ENCODE measurements at places on chromosomes 3 and 15.

DNA sequence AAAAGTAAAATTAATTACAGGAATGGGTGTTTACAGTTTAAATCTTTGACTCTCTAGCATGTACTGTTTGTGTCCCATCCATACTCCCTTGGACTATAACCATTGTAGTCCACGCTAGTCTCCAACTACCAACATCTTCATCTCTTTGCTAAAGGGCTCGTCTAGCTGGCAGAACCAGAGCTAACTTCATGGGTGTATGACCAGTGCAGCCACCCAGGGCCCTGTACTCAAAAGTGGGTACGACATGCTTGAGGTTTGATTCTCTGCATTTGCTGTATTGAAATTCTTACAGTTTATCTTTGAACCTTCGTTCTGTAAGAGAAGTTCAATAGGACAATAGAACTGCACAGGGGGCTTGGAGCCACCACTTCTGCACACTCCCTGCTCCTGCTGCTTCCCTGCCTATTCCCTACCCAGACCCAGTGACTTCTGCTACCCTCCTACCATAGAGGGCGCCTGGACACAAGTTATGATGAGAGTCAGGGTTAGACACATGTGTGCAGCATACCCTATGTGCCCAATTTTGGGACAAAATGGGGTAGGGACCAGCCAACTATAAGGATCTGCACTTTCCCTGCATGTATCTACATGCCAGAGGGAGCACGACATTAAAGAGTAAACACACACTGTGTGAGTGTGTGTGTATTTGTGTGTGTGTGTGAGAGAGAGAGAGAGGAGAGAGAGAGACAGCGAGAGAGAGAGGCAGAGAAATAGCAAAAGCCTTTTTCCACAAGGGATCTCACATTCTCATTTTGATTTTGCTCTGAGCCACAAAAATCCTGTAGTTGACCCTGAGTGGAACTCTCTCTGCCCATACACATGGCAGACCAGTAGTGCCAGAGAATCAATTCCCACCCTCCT is 59.0 kb upstream of the NECTIN3 start:
- no peak for DNase-seq

GRCh38 chr3:129218742-129219141 is 30.7 kb upstream of the COPG1 start:
- no peak for DNase-seq

DNA sequence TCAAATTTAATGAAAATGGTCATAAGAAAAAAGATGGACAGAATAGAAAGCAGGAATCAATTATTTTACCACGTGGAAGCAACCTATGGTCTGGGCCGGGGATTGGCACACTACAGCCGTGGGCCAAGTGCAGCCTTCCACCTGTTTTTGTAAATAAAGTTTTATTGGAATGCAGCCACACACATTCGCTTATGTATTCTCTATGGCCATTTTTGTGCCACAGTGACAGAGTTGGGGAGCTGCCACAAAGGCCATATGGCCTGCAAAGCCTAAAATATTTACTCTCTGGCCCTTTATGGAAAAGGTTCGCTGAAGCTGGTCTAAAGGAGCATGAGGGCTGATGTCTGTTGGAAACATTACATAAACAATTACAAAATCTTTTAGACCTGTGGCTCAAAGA is 144.8 kb downstream of the TMCO5A start:
- DNase-seq, result no peak

- DNase-seq, result no peak
Observed at GRCh38 chr15:89822611-89822950, 7.9 kb upstream of the ANPEP start.

GRCh38 chr3:187875863-187876262 is 130.6 kb upstream of the BCL6 start:
- no peak for DNase-seq

DNA sequence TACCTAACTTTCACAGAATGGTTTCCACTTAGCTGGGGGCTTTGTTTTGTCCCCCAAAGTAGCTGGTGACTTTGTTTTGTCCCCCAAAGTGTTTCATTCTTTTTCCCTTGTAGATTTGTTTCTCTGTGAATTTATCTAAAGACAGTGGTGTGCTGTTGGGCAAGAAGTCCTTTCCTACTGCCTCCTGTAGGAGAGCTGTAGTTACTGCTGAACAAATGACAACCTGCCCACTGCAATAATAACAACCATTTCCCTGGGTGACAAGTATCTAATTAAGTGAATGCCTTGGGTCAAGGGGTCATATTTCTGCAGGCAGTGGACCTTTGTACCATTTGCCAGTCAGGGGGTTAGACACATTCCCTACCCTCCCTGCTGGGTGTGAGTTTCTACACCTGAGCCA is 125.4 kb upstream of the BFSP2 start:
- DNase-seq, result no peak

DNA sequence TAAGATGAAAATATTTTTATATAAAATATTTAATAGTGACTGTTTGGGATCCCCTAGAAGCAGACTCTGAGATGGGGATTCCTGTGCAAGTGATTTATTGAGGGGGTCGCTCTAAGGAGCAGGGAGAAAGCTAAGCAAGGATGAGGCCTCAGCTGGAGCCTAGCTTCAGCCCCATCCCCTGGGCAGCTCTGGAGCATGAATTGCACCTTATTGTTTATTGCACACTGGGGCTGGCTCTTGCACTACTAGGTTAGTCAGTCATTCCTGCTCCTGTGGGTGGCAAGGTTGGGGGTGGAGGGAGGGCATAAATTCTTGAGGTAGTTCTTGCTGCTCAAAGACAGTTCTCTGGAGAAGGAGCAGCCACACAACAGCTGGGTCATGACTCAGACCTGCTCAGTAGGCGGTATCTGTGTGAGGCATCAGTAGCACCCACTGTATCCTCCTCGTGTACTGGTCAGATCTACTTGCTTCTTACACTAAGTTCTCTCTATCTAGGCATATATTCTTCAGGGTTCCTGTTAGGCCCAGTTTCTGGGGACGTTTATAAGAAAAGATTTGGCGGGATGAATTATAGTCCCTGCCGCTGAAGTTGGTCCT is 27.2 kb upstream of the TNFSF10 start:
- peak; percentile 63 for DNase-seq

DNA sequence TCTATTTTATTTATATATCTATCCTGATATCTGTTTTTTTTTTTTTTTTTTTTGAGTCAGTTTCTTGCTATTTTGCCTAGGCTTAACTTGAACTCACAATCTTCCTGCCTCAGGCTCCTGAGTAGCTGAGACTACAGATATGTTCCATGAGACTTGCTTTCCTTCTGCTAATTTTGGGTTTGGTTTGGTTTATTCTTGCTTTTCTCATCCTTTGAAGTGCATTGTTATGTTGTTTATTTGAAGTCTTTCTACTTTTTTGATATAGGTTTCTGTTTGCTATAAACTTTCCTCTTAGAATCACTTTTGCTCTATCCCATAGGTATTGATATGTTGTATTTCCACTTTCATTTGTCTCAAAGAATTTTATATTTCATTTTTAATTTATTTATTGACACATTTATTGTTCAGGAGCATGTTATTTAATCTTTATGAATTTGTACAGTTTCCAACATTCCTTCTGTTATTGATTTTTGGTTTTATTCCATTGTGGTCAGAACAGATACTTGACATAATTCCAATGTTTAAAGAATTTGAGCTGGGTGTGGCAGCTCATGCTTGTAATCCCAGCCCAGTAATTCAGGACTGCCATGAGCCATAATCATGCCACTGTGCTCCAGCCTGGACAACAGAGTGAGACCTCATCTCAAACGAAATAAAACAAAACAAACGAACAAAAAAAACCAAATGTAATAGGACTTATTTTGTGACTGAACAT is 62.3 kb upstream of the PLSCR4 start:
- DNase-seq, result no peak

- DNase-seq, result no peak
Observed at GRCh38 chr15:38768970-38769369, 204.4 kb upstream of the RASGRP1 start.

- DNase-seq, result no peak
Observed at GRCh38 chr3:25493246-25493645, 65.2 kb downstream of the RARB start.

DNA sequence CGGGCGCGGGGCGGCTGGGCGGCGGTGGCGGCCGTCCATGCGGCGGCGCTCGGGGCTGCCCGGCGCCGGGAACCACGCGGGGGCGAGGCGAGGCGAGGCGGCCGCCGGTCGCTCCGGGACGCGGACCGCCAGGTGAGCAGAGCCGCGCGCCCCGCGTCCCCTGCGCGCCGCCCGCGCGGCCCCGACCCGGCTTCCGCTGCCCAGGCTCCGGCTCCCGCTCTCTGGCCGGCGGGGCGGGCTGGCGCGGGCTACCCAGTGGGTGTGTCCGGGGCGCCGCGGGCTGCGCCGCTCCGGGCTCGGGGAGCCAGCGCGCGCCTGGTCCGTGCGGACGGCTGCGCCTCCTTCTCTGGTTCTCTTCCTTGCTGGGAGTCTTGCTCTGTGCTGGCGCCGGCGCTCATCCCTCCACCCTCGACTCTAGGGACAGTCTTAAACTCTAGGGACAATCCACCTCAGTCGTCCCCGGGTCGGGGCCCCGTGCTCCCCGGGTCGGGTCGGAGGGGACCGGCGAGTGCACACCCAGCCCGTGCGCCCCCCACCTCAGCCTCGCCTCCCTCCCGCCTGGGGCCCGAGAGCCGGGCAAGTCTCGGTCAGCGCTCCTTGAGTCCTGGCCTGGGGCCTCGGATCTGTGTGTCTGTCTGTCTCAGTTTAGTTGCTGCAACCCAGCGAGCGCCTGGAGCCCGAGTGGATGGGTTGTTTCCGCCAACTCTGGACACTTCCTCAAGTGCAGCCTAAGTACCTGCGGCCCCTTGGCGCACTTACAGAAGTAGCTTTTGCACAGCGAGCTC is 488 bp downstream of the THSD4 start:
- DNase-seq, result no peak

DNA sequence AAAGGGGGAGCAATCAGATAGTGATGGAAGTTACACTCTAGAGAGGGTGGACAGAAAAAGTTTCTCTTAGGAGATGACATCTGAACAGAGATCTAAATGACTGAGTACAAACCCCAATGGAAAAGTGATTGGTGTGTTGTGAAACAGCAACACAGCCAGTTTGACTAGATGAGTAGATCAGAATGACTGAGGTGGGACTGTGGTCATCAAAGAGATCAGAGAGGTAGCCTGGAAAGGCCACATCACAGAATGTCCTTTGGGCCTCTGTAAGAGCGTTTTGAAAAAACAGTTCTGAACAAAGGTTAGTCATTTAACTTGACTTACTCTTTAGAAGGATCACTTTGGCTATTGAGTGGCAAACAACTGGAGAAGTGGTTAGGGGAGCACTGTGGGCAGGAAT is 10.6 kb downstream of the LRRC58 start:
- DNase-seq, result peak; percentile 6

DNA sequence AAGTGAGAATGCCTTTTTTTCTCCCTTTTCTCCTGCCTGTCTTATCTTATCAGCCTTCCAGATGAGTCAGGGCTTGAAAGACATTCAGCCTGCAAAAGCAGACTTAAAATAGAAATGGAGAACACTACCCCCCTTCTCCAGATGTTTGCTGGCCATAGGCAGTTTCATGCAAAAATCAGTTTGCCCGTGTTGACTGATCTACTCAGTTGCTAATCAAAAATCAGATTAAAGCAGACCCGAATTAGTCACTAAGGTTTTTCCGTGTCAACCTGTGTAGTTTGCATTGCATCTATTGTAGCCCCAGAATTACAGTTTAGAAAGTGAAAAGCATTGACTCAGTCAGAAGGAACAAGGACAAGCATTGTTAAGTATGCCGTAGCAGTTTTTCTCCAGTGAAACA is 56.2 kb downstream of the IL5RA start:
- no peak for DNase-seq

DNA sequence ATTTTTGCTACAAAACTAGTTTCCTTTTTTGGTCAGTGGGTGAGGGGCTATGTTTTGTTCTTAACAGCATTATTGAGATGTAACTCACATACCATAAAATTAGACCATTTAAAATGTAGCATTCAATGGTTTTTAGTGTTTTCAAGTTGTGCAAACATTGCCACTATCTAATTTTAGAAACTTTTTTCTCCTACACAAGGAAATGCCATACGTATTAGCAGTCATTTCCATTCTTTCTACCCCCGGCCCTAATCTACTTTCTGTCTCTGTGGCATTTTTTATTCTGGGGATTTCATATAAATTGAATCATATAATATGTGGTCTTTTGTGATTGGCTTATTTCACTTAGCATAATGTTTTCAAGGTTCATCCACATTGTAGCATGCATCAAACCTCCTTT is 55.0 kb upstream of the TIPARP start:
- no peak for DNase-seq

- DNase-seq, result no peak
Observed at GRCh38 chr3:114597012-114597411, 303.2 kb downstream of the TIGIT start.

- no peak for DNase-seq
Observed at GRCh38 chr3:164060923-164061322, 1017.4 kb downstream of the SI start.

- no peak for DNase-seq
Observed at GRCh38 chr3:123725652-123726400, 141.0 kb upstream of the HACD2 start.

DNA sequence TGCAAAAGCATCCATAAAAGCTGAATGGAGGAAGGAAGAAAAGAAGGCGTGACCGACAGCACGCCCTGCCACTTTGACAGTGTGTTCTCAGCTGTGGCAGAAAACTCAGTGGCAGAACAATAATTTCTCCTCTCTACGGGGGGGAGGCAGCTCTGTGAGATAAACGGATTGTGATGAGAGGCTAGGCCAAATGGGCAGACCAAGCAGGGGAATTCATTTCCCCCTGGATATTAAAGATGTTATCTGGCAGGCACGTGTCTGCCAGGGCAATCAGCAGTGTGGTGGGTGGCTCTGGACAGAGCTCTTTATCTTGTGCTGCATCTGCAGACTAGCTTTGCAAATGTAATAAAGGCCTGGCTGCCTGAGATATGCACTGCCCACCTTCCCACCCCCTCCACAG is 1.9 kb upstream of the RMDN3 start:
- DNase-seq, result no peak

GRCh38 chr3:108391917-108392593 is 95.7 kb downstream of the HHLA2 start:
- DNase-seq, result no peak

GRCh38 chr3:61562721-61563312 is 1.4 kb downstream of the PTPRG start:
- DNase-seq, result no peak

- DNase-seq, result no peak
Observed at GRCh38 chr3:167102071-167102470, 278.0 kb downstream of the ZBBX start.

DNA sequence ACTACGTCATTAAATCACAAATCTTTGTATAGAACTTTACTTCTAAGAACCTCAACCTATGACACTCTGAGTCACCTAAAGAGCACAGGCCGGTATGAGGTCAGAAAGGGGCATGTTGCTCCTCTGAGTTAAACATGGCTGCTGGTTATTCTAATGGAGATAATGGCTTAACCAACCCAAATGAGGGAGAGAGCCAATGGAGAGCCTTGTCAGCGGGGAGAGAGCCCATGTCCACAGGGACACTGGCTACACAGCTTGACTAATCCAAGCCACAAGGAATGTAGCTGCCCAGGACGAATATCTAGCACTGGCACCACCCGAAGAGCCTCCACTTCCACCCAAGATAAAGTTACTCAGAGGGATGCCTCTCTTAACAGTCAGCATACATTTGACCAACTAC is 77.0 kb upstream of the STAC start:
- no peak for DNase-seq

- DNase-seq, result peak; percentile 56
Observed at GRCh38 chr15:29090617-29091466, 178.8 kb downstream of the NSMCE3 start.

Data from stimulated activated CD4-positive, alpha-beta T cell treated with anti-CD3 and anti-CD28 coated beads, Interleukin-2, amount 100 ng/mL, for 48 hours (primary cell).